ENCODE measurements at places on chromosomes 7 and 10.

DNA sequence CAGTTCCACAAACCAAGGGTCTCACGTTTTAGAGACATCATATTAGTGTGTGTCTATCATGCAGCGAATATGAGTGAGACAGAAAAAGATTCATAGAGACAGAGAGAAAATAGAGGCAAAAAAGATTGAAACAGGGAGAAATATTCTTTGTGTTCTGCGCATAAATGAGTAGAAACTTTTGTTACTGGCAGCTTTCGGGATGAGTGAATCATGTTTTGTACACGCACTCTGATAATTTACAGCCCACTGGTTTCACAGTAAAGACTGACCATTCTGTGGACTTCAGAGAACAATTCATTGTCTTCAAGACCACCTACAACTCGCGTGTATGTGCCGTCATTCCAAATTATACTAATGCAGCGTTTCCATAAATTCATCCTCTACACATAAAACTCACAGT lies 60.2 kb downstream of the NRCAM start:
- no peak for DNase-seq

DNA sequence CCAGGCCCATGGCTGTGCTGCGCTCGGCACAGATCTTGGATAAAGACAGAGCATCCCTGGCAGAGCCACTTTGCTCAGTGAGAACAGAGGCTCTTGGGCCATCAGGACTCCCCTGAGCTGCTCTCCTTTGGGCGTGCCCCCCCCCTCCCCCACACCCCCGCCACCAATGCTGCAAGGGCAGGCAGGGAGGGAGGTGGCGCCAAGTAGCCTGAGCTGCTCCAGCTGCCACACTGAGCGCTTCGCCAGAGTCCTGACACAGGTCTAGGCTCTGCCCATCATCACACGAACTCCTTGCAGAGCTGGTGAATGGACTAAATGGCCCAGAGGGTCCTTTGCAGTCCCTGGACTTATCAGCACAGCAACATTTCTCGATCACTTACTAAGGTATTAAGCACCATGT lies 12.5 kb downstream of the AKR1B1 start:
- DNase-seq: no peak

GRCh38 chr7:73648593-73649332 lies 18.9 kb upstream of the VPS37D start:
- DNase-seq: no peak

- DNase-seq: no peak
Observed at GRCh38 chr10:131804551-131805295, 96.1 kb upstream of the PPP2R2D start.

- DNase-seq: no peak
Observed at GRCh38 chr10:108039821-108040584, 875.5 kb upstream of the SORCS1 start.

DNA sequence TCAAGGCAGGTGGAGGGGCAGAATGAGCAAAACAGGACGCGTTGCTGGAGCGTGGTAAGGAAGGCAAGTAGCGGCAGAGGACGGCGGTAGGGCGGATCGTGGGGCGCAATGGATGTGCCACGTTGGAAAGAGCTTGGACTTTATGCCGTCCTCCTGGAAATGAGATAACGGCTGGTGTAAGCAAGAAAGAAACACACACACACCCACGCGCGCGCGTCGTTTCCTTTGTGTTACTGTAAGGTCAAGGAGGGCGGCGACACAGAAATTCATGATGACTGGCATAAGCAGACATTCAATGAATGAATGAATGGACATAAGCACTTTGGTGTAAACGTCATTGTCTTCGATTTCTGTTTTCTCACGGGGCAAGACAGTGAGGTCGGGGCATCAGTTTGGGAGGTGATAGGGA lies 683 bp upstream of the ENTPD7 start:
- DNase-seq: peak; percentile 63

GRCh38 chr10:60155943-60156683 lies 233.6 kb downstream of the ANK3 start:
- DNase-seq: no peak

- DNase-seq: peak; percentile 61
Observed at GRCh38 chr10:98446151-98446660, 529 bp downstream of the HPS1 start.

DNA sequence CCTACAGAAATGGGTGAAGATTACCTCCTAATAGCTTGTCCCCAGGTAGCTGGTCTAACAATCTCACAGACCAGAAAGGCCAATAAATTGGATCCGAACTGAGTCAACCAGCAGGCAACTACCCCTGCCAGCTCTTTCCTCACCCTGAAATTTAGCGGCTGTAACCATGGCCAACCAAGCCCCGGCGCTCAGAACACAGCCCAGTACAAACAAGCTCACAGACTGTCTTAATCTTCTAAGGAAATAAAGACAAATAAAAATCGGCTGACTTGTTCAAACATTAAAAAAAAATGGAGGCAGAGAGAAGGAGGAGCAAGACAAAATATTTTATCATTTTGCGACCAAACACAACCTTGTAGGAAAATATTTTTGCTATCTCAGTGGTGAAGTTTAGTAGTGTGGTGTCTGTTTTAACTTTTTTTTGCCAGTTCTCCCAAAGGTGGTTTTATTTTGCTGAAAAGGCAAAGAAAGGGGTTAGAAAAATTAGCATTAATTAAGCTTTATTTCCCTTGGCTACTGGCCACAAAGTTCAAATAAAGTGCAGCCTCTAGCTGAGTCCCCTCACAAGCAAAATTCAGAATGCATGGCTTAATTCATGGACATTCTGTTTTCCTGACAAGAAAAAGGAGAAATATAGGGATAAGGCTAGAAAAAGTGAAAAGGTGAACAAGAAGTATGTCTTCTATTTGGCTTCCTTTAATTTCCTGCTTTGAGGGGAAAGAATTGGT lies 313.0 kb upstream of the NPVF start:
- no peak for DNase-seq

GRCh38 chr10:95327367-95327766 lies 36.6 kb upstream of the PDLIM1 start:
- DNase-seq: no peak

DNA sequence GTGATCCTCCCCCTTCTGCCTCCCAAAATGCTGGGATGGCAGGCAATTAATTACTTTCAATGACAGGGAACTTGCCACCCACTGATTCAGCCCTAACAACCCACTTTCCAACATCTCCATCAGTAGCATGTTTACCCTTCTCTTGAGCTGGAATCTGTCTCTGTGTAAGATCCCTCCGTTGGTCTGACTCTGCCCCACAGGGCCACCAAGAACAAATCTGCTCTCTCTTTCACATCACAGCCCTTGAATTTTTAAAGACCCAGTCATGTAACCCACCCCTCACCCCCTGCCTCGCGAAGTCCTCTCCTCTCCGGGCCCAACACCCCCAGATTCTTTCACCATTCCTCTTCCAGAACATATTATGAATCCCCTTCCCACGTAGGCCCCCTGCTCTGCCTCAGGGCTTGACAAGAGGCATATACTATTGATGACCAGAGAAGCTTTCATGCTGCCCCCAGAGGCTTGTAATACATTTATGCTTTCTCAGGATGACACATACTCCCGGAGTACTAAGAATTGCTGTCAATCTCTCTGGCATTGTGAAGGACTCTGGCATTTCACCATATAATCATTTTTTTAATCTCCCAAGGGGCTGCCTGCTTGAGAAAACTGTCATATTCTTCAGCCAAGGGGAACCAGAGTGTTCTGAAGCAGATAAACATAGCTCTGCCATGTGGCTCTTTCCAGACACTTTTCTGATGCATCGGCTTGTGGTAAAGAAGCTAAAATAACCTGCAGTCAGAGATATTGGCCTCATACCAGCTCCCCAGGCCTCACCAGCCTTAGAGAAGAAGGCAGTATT lies 179.2 kb upstream of the AUTS2 start:
- no peak for DNase-seq

- no peak for DNase-seq
Observed at GRCh38 chr7:73811760-73812168, 19.0 kb upstream of the CLDN4 start.

DNA sequence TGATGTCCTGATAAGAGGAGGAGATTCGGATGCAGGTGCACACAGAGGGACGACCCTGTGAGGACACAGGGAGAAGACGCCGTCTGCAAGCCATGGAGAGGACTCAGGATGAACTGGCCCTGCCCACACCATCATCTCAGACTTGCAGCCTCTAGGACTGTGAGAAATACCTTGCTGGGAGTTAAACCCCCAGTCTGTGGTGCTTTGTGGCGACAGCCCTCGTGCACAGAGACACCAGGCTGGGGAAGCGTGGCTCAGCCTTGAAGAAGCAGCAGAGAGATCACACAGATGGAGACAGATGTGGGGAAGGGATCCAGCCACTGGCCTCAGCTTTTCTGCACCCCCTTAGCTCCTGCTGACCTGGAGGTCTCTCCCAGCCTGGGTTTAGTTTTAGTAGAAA lies 26.3 kb upstream of the PITRM1 start:
- DNase-seq: no peak

- DNase-seq: no peak
Observed at GRCh38 chr7:32223721-32224120, 153.5 kb upstream of the PDE1C start.

DNA sequence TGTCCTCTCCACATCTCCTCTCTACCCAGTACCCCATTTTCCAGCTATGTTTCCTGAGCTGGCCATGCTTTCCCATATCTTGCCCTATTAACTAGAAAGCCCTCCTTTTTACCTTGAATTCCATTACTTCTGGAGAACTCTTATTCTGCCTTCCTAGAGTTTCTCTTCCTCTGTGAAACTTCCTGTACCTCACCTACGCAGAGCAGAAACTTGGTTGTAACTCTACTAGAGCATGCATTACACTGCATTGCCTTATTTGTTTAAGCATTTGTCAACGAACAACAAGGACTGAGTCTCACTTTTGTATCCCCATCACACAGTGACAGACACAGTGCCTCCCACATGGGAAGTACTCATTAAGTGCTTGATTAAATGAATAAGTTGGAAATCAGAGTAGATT lies 36.4 kb downstream of the VCL start:
- DNase-seq: no peak

DNA sequence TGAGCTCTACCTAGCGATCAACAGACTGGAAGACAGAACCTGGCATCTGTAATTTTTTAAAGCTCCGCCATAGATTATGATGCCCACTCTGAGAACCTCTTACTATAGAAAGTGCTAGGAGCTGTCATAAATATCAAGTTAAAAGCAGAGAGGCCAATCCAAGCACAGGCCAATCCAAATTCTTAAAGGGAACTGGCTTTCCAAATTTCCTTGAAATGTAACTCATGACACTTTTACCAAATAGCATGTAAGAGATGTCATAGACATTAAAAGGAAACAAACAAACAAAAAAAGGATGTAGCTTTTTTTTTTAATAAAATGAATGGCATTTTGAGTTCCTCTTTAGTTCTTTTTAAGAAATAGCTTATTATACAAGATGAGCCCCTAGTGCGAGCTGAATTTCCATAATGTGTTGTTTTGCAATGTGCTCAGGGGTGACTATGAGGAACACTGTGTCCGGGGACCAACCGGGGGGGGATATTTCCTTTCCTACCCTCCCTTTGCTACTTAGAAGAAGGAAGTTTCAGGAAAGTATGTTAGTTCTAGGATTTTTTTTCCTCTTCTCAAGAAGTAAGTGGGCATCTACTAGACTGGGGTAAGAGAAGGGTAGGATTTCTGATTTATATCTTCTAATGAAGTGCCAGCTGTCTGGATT lies 23.7 kb upstream of the MRC1 start:
- DNase-seq: no peak

GRCh38 chr7:46847126-46847525 lies 734.8 kb downstream of the TNS3 start:
- no peak for DNase-seq

GRCh38 chr7:9029681-9030530 lies 596.5 kb downstream of the NXPH1 start:
- DNase-seq: no peak

GRCh38 chr10:70433581-70434280 lies 7.8 kb downstream of the NODAL start:
- no peak for DNase-seq

DNA sequence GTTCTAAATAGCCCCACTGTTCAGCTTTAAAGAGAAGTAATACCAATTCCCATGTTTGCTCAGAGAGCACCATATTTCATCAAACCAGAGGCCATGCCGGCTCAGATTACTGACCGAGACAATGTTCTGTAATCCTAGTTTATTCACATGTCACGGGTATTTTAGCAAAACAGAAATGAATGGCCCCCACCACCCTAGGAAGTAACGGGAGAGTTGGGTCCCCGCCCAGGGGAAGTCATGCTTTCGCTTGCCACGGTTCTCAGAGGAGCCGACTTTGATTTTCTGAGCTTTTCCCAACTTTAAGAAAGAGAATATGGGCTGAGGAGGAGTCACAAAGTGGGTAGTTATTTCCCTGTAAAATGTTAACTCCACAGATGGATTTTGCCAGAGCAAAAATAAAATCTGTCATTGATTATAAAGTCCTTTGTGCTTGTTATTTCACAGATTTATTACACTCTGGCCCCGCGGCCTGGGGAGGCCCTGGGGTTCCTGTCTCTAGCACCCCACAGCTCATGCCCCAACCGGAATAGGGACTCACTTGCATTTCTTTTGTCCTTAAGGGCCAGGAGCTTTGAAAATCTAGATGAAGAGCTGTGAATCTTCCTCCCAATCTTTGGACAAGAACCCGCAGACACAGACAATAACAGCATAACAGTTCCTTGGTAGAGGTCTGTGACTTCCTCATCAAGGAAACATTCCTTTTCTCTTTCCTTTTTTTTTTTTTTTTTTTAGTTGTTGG lies 3.7 kb upstream of the GDF10 start:
- DNase-seq: peak; percentile 8

GRCh38 chr10:112282086-112282485 lies 1.1 kb upstream of the TECTB start:
- no peak for DNase-seq

DNA sequence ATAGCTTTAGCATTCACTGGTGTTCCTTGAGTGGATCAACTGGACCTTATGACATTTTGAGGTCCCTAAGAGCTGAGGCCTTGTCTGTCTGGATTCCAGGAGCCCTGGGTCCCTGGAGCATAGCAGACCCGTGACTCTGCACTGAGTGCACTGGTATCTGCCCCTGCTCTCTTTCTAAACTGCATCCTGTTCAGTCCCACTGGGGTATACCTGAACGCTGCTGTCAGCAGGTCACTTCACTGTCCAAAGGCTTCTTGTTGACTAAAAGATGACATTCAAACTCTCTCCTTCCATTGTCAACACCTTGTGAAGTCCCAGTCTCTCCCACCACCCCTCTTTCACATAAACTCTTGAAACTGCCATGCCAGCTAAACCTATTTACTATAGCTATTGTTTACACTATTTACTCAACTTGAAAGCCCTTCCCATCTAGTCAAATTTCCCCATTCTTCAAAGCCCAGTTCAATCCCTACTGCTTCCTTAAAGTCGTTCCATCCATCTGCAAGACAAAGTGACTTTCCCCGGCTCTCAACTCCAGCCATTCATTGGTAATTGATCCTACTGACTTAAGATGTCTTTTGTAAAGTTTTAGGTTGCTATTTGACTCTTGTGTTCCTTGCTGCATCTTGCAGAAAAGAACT lies 523.3 kb downstream of the KCNMA1 start:
- DNase-seq: no peak

DNA sequence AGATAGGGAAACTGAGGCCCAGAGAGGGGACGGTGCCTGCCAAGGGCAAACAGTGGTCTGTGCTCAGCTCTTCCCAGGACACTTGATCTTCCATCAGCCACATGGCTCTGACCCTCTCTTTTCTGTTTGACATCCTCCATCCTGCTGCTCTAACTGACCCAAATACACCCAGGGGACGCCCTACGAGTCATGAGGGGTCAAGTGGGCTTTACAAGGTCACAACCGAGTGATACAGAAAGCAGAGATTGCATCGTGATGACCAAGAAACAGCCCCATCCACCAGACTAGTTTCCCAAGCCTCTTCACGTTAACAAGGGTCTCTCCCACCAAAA lies 131.2 kb upstream of the UNC5B start:
- no peak for DNase-seq

GRCh38 chr10:12195281-12195602 lies 449 bp downstream of the NUDT5 start:
- DNase-seq: peak; percentile 11

Measured in foreskin fibroblast (primary cell).